Activated CD4-positive, alpha-beta T cell treated with anti-CD3 and anti-CD28 coated beads, Interleukin-2, amount 50 U/mL, for 4 hours (primary cell): ENCODE measurements at places on chromosomes 7 and 10.

- no peak for DNase-seq
Observed at GRCh38 chr10:114576132-114576487, 82.0 kb downstream of the ABLIM1 start.

- DNase-seq, result no peak
Observed at GRCh38 chr10:71590781-71591350, 128.7 kb downstream of the C10orf105 start.

DNA sequence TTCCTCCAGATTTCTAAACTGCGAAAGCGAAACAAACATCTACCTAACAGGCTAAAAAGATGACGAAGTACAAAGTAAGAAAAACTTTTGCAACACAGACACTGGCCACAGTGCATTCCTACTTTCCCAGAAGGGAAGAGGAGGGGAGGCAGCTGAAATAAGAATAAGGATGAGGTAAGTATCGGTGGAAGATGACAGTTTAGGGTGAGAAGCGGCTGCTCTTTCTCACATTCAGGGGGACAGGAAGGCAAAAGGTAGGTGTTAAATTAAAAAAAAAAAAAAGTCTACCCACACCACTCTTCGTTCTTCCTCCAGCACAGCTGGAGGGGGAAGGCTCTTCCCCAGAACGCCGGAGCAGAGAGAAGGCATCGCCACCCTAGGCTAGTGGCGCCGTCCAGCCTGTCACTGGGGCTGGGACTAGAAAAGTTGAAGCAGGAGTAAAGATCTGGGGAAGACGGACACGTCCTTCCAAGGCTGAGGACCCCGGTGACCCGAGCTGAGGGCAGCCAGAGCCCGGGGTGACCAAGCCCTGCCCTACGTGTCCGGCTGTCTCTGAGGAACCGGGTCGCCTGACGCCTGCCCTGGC is 846 bp downstream of the DNAJC1 start:
- DNase-seq, result no peak

DNA sequence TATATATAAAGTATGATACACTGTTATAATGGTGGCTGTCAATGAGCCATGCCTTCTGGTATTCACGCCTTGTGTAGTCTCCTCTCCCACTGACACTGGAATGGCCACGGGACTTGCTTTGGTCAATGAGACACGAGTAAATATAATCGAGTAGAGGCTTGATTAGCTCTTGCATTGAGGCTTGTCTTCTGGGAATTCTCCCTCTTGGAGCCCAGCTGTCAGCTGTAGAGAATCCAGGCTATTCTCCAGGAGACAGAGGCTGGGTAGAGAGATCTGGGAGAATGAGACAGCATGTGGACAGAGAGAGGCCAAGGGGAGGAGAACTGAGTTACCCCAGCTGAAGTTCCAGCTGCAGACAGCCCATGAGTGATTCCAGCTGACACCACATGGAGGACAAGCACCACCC is 25.2 kb upstream of the PLCE1 start:
- DNase-seq, result no peak

DNA sequence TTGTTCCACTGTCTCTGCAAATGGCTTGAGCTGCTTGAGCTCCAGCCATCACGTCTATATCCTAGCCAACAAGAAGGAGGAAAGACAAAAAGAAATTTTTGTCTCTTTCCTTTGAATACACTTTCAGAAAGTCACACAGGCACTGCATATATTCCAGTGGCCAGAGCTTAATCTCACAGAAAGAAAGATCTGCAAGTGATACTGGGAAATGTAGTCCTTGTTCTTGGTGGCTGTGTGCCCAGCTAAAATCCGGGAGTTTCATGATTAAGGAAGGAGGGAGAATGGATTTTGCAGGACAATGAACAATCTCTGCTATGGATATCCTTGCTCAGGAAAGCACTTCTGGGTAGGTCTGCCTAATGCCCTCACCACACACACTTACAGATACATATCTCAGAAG is 19.5 kb upstream of the DLG5 start:
- no peak for DNase-seq

DNA sequence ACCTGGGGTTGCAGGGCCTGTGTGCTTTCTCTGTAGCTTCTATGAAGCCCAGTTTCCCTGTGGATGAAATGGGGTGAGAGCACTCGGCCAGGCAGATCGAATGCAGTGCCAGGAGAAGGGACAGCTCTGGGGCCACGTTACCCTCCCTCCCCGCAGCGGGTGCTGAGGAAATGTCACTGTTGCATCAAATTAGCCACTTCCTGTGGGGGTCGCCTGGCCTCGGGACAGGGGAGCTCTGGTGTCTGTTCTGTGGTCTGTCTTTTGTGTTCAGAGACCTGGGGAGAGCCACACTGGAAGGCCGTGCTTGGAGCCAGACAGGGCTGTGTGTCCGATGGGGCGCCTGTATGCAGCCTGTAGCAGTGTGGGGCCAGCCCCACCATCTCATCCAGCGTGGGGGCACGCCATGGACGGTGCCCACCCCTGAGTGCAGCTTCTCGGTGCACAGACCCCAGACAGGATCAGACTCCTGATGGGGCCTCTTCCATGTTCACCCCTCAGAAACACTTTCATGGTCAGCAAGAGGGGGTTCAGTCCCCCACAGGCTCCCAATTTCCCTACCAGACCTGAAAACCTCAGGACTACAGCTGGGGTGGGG is 13.6 kb downstream of the TTYH3 start:
- no peak for DNase-seq

DNA sequence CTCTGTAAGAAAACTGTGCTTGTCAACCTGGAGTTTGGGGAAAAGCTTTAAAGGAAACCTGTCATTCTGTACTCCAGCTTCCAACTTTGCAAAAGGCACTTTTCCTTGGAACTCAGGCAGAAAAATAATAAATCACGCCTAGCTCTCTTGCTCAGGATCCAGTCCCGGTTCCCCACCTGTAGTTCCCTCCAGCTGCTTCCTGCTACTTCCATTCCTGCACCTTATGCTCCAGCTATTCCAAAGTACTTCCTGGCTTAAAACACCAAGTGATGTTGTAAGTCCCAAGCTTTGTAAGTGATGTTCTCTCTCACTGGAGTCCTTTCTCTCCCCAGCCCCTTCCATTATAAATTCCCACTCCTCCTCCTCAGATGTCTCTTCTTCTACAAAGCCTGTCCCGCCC is 98.6 kb downstream of the GRM8 start:
- DNase-seq, result no peak

DNA sequence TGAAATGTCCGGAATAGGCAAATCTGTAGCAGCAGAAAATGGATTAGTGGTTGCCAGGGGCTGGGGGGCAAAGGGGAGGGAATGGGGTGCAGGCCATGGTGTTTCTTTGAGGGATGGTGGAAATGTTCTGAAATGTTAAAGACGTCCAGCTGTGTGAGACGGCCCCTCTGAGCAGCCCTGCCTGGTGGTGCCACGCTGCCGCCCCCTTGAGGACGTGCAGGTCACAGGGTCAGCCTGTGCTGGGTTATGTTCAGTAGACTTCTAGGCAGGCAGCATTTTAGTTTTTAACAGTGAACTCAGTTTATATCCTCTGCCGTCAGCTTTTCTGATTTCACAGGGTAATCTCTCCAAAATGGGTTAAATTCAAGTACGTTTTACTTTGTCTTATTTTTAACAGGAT is 9.4 kb downstream of the NUB1 start:
- peak; percentile 29 for DNase-seq

- DNase-seq, result no peak
Observed at GRCh38 chr7:1555046-1555812, 776 bp downstream of the TMEM184A start.

- no peak for DNase-seq
Observed at GRCh38 chr10:21668831-21669230, 134.8 kb downstream of the MLLT10 start.

GRCh38 chr10:12018438-12019282 is 23.9 kb downstream of the UPF2 start:
- no peak for DNase-seq

DNA sequence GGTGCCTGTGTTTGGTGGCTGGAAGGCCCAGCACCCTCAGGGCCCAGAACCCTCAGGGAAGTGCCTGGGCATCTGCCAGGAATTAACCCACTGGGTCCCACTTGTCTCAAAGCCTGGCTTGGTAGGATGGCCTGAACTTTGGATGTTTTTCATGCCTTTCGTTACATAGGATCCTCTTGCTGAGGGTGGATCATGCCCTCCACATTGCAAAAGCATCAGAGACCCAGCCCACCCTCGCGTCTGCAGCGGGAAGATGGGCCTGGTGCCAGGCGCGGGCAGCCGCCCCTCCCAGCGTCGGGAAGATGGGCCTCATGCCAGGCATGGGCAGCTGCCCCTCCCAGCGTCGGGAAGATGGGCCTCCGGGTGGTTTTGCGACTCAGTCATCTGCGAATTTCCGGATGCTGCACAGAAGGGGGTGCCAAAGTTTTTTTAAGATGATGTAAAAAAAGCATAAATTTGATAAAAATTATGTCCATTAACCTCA is 51.9 kb upstream of the PRKAR1B start:
- DNase-seq, result no peak

- DNase-seq, result no peak
Observed at GRCh38 chr10:3963191-3963673, 178.2 kb upstream of the KLF6 start.

DNA sequence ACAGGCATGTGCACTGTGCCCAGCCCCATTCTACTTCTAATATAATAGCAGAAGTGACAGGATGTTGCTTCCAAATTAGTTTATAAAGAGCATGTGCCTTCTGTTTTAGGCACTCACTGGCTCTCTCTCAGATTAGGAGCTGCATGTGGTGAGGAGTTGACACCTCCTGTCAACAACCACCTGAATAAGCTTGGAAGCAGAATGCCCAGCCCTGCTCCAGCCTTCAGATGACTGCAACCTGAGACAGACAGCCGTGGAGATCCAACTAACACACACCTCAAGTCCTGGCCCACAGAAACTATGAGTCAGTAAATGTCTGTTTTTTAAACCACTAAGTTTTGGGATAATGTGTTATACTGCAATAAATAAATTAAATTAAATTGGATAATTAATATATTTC is 54.5 kb downstream of the PARD3 start:
- DNase-seq, result no peak

DNA sequence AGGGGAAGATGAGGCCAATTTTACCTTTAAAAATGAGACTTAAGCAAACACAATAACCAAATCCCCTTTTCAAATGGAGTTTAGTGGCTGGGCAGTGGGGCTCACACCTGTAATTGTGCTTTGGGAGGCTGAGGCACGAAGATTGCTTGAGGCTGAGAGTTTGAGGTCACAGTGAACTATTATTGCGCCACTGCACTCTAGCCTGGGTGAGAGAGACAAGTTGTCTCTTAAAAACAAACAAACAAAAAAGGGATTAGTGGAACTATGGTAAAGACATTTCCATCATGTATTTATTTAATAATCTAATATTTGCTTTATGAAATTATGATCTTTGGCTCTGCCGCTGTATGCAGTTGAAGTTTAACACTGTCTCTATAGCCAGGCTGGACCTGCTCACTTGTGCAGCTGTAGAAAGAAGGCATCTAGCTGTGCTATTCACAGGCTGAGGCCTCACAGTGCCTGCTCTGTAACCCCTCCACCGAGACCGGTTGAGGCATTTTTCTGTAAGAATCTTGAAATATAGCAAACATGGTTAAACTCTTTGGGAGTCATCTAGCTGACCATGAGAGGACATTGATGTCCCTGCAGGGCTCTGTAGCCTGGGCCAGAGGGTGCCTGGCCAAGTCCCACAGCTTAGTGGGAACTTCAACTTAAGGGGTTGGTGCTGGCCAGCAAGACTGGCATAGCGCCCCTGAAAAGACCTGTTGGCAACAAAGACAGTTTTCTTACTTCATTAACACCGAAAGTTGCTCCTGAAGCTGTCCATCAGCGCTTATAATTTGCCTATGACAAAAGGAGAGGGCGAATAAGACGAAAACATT is 131.8 kb downstream of the BMPER start:
- no peak for DNase-seq

DNA sequence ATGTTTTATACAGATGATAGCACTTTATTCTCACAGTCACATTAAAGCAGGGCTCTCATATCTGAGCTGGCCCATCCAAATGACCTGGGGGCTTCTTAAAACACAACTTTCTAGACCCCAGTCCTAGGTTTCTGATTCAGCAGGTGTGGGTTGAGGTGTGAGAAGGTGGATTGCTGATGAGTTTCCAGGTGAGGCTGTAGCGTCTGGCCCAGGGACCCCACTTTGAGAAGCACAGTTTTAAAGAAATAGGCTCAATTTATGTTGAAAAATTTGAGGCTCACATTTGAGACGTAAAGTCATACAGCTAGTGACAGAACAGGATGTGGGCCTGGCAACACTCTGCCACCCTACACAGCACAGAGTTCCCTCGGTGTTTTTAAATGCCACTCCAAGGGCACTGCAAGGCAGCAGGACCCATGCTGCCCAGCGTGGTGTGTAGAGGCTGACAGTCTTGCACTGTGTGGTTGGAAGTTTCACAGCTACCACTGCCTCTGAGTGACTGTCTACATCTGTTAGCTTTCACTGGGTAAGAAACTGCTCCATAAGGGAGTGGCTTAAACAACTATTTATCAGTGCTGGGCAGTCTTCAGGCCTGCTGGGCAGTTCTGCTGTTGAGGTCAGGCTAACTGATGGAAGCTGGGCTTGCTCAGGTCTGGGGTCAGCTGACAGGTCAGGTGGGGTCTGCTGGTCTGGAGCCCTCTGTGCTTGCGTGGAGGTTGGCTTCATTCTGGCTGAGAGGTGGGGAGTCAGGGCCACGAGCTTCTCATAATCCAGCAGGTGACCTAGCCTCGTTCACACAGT is 319.7 kb downstream of the CXCL12 start:
- no peak for DNase-seq

GRCh38 chr7:99719996-99720769 is 14.8 kb downstream of the CYP3A7 start:
- DNase-seq, result no peak

DNA sequence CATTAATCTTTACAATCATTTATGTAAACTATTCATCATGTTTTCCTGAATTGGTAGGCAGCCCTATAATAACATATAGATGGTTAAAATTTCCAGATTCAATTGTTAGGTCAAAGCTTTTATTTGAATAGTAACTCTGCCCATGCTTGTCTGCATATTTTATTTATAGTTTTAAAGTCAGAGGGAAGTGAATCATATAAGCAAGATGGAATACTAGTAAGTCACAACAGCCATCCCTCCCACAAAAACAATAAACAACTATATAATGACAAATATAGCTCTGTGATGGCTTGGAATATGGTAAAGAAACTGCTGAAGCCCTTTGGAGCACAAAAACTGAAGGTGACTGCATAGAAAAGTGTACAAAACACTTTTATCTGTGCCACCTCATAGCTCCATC is 156.3 kb upstream of the TMEM106B start:
- no peak for DNase-seq

GRCh38 chr7:69781412-69781846 is 183.2 kb downstream of the AUTS2 start:
- no peak for DNase-seq

DNA sequence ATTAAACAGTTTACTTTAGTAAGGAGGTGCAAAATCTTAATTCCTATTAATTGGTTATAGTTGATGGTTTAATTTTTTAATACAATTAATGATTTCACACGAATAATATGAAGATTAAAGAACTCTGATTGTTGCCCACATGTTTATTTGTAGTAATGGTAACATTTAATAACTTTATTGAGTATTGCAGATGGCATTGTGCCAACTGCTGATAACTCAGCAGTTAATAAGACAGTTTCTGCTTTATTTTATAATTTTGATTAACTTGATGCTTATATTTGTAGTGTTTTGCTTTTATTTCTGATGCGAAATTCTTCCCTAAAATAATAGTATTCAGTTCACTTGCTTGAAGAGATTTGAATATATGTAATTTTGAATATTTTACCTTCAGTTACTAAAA is 2.8 kb downstream of the DNAJB9 start:
- no peak for DNase-seq
